ENCODE measurements at places on chromosomes 6 and 20. TPM values are rescaled to one million over a fixed set of nuclear protein-coding genes. Genes with fewer than 3 reads are reported as not detected.

Gene MAFB
- total RNA-seq, result 34.2 TPM

Gene FNDC11
- not detected for total RNA-seq

Gene PPP1R14C
- total RNA-seq, result 9.8 TPM

Gene OR12D3
- not detected for total RNA-seq

Gene APOM
- 1.9 TPM for total RNA-seq

Gene PMEPA1
- not detected for total RNA-seq

Gene CYB5R4
- total RNA-seq, result 0.89 TPM

- no peak for DNase-seq
Measured at GRCh38 chr6:88922775-88923548, 40.5 kb downstream of the RNGTT start.

- DNase-seq, result no peak
Measured at GRCh38 chr6:97594844-97595243, 311.8 kb upstream of the MMS22L start.

DNA sequence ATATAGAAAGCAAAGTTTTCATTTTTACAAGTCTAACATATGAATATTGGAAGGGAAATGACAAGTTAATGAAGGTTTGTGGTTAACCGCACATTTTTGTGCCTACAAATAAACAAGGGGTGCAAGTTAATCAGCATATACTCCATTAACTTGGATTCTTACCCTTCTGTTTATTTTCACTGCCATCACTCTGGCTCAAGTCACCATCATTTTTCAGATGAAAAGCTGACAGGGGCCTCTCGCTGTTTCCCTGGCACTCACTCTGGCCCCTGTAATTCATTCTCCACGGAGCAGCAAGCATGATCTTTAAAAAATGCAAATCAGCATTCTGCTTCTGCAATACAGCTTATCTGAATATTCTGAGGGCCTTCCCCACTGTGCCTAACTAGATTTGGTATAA is 29.8 kb downstream of the APCDD1L start:
- no peak for DNase-seq

- no peak for DNase-seq
Measured at GRCh38 chr6:110990840-110991576, 9.2 kb downstream of the RPF2 start.

DNA sequence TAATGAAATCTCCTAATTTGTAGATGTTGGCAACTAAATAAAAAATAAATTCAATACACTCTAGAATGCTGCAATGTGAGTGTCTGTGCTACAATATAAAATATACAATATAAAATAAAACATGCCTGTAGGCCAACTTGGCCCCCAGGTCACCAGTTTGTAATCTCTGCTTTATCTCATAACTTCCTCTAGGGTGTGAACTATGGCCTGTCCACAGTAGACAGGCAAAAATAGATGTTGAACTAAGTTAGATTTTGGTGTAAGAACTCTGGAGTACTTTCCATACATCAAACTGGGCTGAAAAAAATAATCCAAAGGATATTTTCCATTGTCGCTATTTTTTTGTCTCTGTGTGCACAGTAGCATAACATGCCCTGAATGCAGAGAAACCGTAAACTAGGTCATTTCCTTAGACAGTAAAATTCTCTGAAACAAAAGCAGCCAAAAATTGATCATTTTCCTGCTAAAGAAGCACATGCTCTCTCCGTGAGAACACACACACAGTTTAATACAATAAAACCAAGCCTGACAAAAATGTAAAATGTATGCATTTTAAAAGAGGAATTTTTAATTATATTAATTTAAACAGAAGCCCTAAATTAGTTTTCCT is 98.5 kb upstream of the ZFP64 start:
- no peak for DNase-seq

DNA sequence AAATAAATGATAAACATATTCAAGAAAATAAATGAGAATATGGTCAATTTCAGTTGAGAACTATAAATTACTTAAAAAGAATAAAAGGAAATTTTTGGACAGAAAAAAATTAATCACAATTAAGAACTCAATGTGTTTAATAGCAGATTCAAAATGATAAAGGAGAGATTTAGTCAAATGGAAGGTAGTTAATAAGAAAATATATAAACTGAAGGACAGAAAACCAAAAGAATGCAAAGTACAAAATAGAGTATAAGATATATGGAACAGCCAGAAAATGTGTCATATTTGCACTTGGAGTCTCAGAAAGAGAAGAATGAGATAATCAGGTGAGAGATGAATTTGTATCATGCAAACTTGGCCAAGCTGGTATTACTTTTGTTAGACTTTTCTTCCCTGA is 201.8 kb upstream of the ARID1B start:
- DNase-seq, result no peak

GRCh38 chr6:168035098-168035660 is 37.7 kb downstream of the KIF25 start:
- DNase-seq, result peak; percentile 92

GRCh38 chr6:64896939-64897338 is 810.1 kb downstream of the EYS start:
- no peak for DNase-seq

- peak; percentile 66 for DNase-seq
Measured at GRCh38 chr6:52454556-52454955, 34.4 kb downstream of the EFHC1 start.

DNA sequence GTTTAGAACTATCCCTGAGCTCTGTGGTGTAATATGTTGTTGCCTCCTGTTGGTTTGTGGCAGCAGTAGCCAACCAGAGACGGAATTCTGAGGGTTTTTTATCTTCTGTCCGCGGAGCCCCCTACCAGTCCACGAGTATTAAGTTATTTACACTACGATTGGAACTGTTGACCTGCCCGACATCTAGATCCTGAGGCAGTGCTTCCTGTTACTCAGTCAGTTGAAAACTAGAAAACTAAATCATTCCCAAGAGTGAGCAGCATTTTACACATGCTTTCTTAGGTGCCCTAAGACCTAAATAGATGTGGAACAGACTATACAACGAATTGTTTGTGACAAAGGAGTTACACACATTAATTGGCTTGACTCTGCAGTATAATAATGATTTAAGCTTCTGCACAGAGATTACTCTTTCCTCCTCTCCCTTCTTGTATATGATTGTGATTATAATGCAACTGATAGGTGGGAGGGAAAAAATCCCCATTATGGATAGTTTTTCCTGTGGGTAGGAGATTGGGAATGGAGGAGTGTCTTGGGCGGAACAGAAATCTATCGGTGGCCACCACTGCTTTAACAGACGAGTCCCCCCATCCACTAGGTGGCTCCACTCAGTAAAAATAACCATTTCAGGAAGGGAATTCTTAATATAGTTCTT is 1.7 kb downstream of the LOC128125822 start:
- DNase-seq, result peak; percentile 85

DNA sequence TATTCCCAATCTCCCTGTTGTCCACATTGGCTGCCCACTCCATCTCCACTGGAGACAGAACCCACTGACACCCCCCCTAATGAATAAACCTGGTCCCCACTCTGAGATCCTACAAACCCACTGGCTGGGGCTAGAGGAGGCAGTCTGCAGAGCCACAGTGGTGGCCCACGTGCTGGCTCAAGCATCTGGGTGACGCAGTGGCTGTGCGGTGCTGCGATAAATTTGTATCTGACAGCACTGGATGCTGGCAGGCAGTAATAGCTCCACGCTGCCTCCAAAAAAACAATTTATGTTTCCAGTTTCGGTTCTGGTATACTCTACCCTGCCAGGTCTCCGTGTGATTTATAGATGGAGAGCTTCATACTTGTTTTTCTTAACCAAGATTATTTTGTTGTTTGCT is 87.1 kb upstream of the SYNDIG1 start:
- DNase-seq, result no peak

GRCh38 chr6:116265041-116265829 is 11.4 kb upstream of the TSPYL4 start:
- DNase-seq, result peak; percentile 64

DNA sequence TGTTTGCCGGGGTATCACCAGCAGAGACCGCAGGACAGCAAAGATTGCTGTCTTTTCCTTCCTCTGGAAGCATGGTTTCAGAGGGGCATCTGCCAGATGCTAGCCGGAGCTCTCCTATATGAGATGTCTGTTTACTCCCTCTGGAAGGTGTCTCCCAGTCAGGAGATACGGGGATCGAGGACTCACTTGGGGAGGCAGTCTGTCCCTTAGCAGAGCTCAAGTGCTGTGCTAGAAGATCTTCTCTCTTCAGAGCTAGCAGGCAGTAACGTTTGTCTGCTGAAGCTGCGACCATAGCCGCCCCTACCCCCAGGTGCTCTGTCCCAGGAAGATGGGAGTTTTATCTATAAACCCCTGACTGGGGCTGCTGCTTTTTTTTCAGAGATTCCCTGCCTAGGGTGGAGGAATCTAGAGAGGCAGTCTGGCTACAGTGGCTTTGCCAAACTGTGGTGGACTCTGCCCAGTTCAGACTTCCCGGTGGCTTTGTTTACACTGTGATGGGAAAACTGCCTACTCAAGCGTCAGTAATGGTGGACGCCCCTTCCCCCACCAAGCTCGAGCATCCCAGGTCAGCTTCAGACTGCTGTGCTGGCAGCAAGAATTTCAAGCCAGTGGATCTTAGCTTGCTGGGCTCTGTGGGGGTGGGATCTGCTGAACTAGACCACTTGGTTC is 133.0 kb upstream of the FLRT3 start:
- DNase-seq, result peak; percentile 74

- no peak for DNase-seq
Measured at GRCh38 chr6:22838345-22838744, 269.0 kb downstream of the HDGFL1 start.

GRCh38 chr20:41407607-41408006 is 41.0 kb upstream of the EMILIN3 start:
- DNase-seq, result no peak

DNA sequence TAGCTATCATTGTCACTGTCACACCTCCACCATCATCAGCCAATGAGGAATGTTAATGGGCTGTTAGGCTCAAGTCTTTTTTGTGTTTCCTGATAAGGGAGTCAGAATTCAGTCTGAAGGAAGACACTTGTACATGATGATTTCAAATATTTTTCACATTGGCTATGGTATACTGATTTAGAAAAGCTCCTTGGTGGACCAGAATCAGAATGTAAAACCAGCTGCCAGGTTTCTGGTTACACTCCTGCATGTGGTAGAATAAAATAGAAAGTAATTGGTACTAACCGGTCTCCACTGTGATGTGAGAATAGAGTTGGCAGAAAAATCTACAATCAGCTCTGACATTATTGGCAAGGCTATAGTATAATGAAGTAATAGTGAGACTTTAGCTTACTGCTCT is 10.7 kb downstream of the COL9A1 start:
- DNase-seq, result no peak

GRCh38 chr20:4929686-4930397 is 71.5 kb downstream of the SLC23A2 start:
- DNase-seq, result no peak

GRCh38 chr6:4398791-4399190 is 263.4 kb upstream of the ECI2 start:
- DNase-seq, result no peak

DNA sequence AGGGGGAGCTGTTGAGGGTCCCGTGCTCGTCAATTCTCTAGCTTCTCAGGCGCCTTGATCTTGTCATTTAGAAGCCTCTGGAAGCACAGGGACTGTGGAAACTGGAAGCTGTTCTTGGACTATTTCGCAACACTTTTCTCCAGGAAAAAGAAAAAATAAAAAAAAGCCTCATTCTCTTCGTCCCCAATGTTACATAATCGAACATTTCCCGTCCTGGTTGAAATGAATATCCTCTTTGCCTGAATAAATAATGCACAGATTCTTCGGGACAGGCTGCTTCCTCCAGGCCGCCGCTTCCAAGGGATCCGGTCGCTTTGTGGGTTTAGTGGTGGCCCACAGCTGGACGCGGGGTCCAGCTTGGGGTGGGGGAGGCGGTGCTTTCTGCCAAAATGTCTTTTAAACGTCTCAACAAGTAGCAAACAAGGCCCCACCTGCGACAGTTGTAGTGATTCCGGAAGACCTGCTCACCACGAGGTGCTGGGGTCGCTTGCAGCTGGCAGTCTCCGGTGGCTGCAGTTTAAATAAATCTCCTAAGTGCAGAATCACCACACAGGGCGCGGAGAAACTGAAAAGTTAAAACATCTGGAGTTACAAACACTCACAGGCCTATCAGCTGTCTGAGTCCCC is 125.9 kb upstream of the ESR1 start:
- DNase-seq, result no peak

DNA sequence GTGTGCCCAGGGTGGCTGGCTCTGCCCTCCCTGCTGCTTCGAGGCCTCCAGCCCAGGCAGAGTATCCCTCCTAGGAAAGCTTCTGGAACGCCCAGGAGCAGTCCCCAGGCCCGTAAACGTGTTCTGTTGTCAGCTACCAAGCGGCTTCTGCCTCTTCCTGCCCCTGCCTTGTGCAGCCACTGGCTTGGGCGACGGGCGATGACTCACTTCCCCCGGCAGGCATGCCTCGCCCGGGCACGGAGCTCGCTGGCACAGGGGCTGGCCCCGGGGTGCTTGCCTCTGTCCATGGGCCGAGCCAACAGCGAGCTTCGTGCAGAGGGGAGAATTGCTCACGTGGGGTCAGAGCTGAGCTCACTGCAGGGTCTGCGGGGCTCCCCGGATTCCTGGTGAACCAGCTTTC is 86.7 kb upstream of the THBS2 start:
- DNase-seq, result no peak

DNA sequence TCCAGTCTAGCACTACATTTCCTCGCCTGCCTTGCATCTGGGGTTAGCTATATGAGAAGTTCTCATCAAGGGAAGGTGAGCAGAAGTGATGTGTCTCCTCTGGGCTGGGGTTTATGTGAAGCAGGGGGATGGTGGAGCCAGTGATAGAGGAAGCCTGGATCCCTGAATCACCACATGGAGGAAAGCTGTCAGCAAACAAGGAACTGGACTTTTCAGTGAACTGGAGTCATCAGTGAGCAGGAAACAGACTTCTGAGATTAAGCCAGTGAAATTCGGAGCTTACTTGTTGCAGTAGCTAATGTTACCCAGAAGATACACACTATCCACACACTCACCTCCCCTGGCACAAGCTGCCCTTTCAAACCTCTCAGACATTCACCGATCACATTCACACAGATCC is 13.4 kb upstream of the TOX2 start:
- no peak for DNase-seq

GRCh38 chr6:38549795-38550194 is 89.9 kb downstream of the BTBD9 start:
- DNase-seq, result no peak

DNA sequence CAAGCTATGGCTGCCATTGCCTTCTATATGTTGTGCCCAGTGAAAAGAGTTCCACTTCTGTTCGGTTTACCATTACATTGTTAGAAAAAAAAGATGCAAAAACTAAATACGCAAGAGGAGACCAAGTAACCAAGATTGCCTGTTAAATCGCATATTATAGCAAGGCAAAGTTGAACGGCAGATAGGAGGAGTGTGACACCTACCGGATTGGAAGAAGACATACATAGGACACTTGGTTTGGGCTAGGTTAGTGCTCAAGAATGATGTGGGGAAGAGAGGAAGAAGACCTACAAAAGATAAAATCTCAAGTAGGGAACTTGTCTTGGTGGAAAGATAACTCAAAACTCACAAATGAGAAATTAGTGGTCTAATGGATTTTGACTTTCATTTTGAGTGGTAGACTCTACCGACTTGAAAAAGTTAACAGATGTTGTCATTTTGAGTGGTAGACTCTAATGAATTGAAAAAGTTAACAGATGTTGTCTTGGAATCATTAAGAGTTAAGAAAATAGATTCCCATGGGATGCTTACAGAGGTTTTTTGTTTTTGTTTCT is 95.5 kb downstream of the F13A1 start:
- no peak for DNase-seq

GRCh38 chr6:117521791-117522502 is 39.5 kb downstream of the DCBLD1 start:
- no peak for DNase-seq

GRCh38 chr20:10543480-10543879 is 108.4 kb downstream of the SLX4IP start:
- no peak for DNase-seq

- DNase-seq, result no peak
Measured at GRCh38 chr6:45898941-45899682, 116.5 kb downstream of the CLIC5 start.

- DNase-seq, result no peak
Measured at GRCh38 chr6:136405420-136406029, 115.9 kb upstream of the BCLAF1 start.

Measured in stomach (tissue), 19 donors.